ENCODE measurements at places on chromosomes 4 and X.
A peak's percentile ranks its signal among the peaks of the same experiment; 100 is the strongest.

- no peak for DNase-seq
These were observed 68.4 kb downstream of the RHOH start for GRCh38 chr4:40264995-40265909.

DNA sequence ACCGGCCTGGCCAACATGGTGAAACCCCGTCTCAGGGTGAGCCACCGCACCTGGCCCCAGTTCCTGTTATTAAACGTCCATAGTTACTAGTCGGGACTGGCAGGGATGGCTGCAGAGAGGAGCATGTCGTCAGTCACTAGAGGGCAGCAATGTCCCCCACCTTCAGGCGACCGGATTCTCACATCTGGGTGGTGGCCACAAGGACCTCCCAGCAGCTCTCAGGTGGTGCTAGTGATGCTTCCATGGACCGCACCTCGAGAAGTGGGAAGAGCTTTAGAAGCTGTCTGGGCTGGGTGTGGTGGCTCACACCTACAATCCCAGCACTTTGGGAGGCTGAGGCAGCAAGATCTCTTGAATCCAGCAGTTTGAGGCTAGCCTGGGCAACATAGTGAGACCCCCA is 13.3 kb upstream of the IL3RA start:
- peak; percentile 90 for DNase-seq

DNA sequence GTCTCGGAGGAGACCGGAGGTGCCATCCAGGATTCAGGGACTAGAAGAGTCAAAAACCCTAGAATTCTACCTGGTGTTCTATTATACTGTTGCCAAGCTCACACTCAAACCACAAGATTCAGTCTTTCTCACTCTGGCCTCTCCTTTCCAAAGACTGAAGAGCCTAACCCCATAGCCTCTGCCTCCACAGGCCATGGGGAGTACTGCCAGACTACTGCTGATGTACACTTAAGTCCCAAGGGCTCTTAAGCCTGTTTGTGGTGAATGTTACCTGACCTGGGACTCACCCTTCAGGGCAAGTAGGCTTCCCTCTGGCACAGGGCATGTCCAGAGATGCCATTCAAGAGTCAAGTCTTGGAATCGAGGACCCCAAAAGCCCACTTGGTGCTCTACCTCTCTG is 58.9 kb upstream of the IRS4 start:
- no peak for DNase-seq

GRCh38 chrX:100721328-100721727 is 10.6 kb downstream of the SYTL4 start:
- DNase-seq = no peak

DNA sequence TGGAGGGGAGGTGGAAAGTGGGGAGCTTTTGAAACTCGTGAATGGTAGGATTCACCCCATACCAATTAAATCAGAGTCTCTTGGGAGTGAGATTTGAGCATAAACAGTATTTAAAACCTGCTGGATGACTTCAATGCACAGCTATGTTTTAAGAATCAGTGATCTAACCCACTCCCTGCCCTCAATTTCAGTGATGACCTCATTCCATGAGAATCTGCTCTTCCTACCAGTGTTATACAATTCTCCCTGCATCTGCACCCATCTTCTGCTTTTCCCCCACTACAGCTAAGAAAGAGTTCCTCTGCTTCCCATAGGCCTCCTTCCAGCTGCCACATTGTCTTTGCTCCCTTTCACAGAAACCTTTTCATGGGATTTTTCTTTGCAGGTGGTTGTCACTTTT is 18.3 kb upstream of the H2AZ1 start:
- DNase-seq = no peak

DNA sequence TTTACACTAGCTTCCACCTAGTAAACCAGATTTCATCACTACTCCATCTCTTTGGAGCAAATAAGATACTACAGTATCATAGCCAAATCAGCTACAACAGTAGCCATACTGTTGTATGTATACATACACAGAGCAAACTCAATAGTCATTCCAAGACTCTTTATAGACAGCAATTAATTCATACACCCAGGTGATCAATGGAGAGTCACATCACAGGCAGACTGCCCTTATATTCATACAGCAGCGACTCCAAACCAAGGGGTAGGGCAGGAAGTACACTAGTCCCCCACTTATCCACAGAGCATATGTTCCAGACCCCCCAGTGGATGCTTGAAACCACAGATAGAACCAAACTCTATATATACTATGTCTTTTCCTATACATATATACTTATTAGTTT is 76.6 kb downstream of the FBXW7 start:
- DNase-seq = no peak

DNA sequence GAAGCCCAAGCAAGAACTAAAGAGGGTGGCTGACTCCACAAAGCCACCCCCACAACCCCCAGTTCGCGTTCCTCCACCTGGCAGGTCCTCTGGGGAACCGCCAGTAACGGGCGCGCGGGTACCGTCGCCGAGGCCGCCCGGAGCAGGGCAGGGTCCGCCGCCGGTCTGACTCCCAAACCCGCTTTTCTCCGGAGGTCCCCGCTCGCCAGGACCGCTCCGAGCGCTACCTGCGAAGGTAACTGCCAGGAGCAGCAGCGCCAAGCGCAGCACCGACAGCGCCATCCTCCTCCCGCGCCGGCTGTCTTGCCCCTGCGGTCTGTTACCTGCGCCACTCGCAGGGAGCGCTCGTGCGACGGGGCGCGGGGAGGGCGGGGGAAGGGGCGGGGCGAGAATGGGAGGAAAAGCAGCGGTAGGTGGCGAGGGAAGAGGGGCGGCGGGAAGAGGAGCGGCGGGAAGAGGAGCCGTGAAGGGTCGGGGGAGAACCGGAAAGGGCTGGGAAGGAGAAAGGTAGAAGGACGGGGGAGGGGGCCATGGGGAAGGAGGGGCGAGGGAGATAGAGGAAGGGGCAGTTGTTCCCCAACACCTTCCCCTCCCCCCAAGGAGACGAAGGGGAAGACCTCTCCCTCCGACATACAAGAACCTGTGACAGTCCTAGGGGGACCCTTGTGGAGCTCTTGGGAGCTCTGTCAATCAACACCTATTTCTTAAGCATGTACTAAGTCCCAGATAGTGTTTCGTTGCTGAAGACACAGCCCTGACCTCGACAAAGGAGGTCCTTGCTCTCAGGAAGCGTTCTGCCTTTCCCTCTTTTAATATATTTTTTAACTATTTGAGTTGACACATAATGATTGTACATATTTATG is at the start of gene SPINK2:
Gene SPINK2, minus strand, starts transcription at position 321 of the 863 bp plus-strand sequence. Its CDS starts 39 bp downstream, at position 282.
- DNase-seq = peak; percentile 95

DNA sequence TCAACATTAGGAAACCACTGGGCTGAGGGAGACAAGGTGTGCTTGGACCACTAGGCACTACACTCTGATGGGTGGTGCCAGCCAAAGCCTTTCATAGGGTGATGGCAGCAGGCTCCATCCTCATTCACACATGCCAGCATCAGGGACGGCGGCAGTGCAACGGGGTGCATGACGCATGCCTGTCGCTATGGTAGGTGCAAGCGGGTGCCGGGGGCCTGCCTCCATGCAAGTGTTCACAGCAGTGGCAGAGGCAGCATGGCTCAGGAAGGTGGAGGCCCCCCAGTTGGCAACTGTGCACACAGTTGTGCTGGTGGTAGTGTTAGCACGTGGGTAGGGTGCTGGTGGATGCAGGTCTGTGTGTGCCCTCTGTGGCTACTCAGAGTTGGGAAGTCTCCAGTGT is 184.1 kb downstream of the RELL1 start:
- no peak for DNase-seq

- DNase-seq = no peak
These were observed 122.1 kb upstream of the DIPK2B start for GRCh38 chrX:45322820-45323219.

DNA sequence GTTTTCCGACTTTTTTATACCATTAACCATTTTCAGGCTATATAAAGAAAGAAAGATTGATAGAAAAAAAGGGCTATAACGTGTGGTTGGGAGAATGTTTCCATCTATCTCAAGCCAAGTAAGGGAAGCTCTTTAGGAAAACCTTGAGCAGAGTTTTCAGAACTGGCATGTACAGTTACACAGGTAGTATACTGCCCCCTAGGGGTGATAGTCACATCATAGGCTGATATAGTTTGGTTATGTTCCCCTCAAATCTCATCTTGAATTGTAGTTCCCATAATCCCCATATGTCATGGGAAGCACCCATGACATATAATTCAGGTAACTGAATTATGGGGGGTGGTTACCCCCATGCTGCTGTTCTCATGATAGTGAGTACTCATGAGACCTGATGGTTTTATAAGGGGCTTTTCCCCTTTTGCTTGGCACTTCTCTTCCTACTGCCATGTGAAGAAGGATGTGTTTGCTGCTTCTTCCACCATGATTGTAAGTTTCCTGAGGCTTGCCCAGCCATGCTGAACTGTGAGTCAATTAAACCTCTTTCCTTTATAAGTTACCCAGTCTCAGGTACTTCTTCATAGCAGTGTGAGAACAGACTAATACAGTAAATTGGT is 186.8 kb downstream of the TMA16 start:
- DNase-seq = no peak

DNA sequence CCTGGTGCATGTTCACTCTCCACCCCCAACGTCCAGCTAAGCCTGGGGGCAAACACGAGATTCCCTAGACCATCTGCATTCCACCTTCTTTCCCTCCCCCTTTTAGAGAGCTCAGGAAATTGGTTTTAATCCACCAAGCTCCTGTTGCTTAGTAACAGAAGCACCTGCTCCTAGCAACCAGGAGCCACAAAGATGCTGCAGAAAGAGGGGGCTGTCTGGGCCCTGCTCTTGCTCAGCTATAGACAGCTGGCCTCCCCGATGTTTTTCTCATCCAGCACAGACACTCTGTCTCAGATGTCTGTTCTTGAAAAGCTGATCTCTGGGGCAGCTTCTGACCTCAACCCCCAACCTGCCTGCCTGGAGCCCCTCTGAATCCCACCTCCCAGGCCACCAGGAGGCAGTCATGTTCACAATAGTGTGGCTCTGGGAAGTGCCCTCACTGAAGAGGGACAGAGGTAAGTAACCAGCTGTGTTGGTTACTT is 71.5 kb downstream of the SLC16A2 start:
- peak; percentile 64 for DNase-seq

DNA sequence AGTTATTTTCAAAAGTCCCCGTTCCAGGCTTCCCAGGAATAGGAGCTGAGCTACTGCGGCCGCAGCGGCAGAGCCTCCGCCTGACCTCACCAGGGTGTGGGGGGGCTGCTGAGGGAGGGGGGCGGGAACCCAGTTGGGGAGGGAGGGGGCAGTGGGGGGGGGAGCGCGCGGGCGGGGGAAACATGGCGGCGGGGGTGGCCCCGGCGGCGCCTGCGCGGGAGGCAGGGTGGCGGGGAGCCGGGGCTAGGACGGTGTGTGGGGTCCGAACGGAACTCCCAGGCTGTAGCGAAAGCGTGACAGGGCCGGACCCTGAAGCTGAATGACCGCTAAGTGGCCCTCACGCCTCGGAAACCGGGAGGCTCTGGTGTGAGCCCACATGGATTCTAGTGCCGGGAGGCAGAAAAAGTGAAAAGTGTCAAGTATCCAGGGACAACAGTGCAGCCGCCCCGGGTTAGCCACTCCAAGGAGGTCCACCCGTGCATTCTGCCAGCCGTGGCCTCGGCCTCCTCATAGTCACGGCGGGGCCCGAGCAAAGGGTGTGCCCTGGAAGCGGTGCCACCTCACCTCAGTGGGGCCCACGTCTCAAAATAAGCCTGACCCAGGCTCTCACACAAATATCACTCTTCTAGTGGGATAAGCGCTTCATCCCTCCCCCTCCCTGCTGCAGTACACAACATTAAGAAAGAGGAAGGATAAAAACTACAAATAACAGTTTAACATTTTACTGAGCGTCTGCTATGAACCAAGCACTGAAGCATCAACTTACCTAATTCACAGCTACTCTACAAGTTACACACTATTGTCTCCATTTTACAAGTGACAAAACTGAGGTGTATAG is at the start of gene KLHL13:
Gene KLHL13, minus strand, starts transcription at position 98 of the 838 bp plus-strand sequence. CDS start 88,337 bp downstream, outside the sequence.
- peak; percentile 50 for DNase-seq

DNA sequence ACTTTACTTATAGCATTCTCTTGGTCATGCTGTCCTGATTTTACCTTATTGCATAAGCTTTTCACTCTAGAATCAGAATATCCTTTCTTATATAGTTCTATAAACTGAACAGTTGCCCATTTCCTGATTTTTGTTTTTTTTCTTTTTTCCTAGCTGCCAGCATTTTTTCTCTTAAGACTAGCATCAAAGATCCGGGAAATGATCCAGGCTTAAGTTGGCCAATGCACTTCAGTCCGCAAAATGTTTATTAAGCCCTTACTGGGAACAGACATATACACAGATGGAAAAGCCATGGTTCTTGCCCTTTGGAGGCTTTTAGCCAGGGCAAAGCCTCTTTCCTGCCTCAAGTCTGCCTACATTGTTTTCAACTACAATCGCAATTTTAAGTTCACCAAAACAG is 10.1 kb upstream of the BMP2K start:
- no peak for DNase-seq

DNA sequence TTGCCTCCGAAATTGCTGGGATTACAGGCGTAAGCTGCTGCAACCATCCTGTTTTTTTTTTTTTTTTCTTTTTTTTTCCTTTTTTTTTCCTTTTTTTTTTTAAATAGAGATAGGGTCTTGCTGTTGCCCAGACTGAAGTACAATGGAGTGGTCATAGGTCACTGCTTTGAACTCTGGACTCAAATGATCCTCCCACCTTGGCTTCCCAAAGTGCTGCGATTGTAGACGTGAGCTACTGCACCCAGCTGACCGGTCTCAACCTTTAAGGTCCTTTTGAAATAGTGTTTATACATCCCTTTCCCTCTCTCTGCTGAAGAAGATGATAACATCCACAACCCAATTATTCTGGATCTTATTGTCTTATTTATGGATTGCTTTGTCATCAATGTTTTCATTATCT is 548.7 kb downstream of the GBA3 start:
- no peak for DNase-seq

DNA sequence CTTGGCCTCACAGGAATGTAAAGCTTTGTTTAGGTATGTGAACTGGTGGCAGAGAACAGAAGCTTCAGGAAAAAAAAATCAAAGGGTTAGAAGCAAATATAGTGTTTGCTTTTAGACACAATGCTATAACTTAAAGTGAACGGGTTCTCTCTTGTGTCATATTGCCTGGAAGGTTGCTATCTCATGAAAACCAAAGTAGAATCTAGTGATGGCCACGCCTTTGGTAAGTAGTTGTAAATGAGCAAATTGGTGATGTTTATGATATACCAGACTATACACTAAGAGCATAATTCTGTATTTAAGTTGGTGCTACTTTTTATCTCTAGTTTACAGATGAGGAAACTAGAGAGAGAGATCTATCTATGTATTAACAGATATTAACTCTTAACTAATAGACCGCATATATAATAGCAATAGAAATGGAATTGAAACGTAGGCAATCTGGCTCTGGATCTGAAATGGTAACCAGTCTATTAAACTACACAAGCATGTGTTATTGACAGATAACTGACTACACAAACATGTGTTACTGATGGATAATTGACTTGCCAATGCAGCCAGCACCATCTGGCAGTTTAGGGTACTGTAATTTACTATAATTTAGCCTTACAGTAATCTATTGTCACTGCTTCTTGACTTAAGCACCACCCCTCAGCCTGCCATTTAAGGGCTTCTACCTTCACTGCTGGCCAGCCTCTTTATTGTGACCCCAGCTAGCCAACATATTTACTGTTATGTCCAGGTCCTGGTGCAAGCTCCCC is 40.8 kb downstream of the HCCS start:
- DNase-seq = no peak

- DNase-seq = no peak
These were observed 410.5 kb downstream of the PPP3CA start for GRCh38 chr4:100936661-100937375.

Measured in H9 (cell line).